Right renal pelvis (tissue), 4 donors: ENCODE measurements at places on chromosomes 2 and 18. TPM values are rescaled to one million over a fixed set of nuclear protein-coding genes. Genes with fewer than 3 reads are reported as not detected.

Gene RTN4
- 402 TPM for polyA plus RNA-seq

Gene VWA3B
- 0.67 TPM for polyA plus RNA-seq

Gene PLEK
- 6.5 TPM for polyA plus RNA-seq

Gene ANKRD29
- polyA plus RNA-seq = 0.83 TPM

Gene SLC4A5
- 1.8 TPM for polyA plus RNA-seq

Gene CBLN2
- polyA plus RNA-seq = 9.3 TPM

GRCh38 chr2:133821107-133821760 is 253.0 kb upstream of the NCKAP5 start:
- no peak for DNase-seq

GRCh38 chr2:64727013-64727767 is 73.5 kb upstream of the SERTAD2 start:
- DNase-seq = no peak

DNA sequence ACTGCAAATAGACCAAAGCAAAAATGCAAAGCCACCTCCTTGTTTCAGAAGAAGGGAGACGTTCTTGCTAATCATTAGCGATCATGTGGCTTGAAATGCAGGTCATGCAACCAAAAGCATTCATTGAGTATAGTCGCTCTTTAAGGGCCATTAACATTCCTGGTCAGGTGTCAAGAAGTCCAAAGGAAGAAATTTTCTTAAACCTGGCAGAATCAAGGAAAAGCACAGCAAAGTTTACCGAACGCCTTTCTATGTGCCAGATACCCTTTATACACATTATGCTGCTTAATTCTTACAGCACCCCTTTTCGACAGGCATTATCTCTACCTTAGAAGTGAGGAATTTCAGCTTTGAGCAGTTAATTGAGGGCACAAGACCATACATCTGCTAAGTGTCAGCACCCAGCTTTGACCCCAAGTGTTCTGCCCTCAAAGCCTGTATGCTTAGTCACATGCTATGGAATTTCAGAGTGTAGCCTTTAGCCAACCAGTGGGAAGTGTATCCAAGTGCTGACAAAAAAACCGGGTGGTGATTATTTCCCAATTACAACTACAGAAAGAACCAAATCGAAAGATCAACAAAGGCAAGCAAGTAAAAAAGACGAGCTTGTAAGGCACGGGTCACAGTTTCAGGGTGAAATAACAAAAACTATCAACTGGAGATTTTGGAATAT is 70.8 kb downstream of the EPHA4 start:
- no peak for DNase-seq

DNA sequence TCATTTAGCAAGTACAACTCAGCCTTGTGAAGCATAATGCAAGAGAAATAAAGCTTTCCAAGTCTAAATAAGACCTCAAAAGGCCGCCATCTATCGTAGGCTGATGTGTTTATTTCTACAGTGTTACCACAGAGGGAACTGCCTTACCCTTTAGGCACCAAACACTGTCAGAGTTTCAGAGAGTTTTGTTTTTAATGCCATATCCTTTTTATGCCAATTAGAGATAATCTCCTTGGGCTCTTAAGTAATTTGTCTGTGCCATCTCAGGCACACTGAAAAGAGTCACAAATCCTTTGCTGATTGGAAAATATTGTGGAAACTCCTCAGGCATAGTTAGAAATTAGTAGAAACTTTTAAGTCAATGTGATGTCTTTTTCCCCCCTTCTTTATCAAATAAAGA is 797.1 kb downstream of the SLC4A3 start:
- no peak for DNase-seq

- DNase-seq = no peak
These were observed 328 bp downstream of the EGR4 start for GRCh38 chr2:73292906-73293533.

GRCh38 chr2:59389240-59389639 is 1148.1 kb upstream of the FANCL start:
- DNase-seq = no peak

- no peak for DNase-seq
These were observed 193.7 kb downstream of the TRIB2 start for GRCh38 chr2:12910431-12910830.
